SW 1271 (cell line): ENCODE measurements at places on chromosomes 6 and 20.

DNA sequence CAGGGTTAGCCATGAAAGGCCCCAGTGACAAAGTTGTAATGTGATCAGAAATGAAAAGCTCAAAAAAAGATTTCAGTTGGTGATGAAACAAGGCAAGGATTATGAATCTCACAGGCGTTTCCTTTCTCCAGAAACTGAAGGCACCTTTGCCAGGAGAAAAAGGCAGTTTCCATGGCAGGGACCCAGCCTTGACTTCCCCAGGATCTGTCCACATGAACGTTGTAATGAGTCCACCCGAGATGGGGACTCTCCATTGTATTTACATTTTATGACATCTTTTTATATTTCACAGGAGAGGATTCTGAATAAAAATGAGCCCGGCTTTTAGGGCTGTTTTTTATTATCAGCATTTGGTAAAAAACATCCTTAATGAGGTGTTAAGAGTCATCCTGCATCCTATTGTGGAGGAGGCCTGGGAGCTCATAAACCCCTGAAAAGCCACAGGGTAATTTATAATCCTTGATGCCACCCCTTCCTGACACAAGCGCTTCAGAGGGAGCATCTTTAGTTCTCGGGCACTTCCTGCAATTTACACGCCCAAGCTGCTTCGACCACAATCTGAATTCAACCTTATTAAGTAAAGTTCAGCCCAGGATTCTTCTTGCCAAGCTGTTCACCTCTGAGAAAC lies 74.1 kb upstream of the SALL4 start:
- DNase-seq = no peak

DNA sequence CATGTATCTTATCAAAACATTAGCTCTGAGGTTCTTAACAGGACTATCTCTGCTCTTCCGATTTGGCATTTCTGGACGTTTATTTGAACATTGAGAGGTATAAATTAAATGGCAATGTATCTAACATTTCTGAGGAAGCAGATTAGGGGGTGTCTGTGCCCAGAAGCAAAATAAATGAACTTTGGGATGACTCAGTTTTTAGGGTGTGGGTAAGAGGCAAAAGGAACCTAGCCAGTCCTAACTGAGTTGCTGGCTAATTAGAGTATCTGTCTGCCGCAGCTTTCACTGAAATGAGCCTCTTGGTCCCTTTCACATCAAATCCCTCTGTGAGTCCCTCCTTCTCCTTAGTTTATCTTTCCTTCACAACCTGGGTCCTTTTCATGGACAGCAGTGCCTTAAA lies 1.1 kb downstream of the RNF144B start:
- DNase-seq = no peak

GRCh38 chr20:17097603-17098002 lies 129.2 kb upstream of the PCSK2 start:
- no peak for DNase-seq

DNA sequence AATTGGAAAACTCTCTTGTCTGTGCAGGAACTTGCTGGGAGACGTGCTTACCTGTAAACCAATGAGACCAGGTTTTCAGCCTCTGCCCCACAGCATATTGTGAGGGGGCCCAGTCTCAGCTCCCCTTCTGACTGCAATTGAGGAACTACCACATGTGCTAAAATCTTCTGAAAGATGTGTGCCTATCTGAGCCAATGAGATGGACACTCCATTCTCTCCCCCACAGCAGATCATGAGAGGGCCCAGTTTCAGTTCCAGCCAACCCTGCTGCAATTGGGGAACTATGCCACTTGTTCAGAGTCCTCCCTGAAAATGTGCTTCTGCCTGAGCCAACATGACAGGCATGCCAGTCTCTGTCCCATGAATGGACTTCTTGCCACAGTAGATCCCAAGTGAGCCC lies 20.9 kb upstream of the PI3 start:
- DNase-seq = no peak

DNA sequence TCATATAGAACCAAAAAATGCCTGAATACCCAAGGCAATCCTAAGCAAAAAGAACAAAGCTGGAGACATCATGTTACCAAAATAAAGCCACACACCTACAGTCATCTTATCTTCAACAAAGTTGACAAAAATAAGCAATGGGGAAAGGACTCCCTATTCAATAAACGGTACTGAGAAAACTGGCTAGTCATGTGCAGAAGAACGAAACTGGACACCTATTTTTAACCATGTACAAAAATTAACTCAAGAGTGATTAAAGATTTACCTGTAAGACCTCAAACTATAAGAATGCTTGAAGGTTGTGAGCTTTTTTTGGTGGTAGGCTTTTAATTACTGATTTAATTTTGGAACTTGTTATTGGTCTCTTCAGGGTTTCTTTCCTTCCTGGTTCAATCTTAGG lies 236.0 kb upstream of the DEFB112 start:
- no peak for DNase-seq
